Stimulated activated CD4-positive, alpha-beta T cell treated with anti-CD3 and anti-CD28 coated beads, Interleukin-1b, Interleukin-23, amount 100 ng/mL, for 48 hours (primary cell): ENCODE measurements at places on chromosomes 7 and 10.

GRCh38 chr7:30671793-30672465 is 10.3 kb downstream of the CRHR2 start:
- no peak for DNase-seq

GRCh38 chr7:134777470-134777869 is 2.0 kb upstream of the CALD1 start:
- DNase-seq = no peak

GRCh38 chr7:96388620-96389383 is 66.9 kb upstream of the SLC25A13 start:
- no peak for DNase-seq

GRCh38 chr7:38465956-38466355 is 165.2 kb downstream of the AMPH start:
- DNase-seq = no peak

DNA sequence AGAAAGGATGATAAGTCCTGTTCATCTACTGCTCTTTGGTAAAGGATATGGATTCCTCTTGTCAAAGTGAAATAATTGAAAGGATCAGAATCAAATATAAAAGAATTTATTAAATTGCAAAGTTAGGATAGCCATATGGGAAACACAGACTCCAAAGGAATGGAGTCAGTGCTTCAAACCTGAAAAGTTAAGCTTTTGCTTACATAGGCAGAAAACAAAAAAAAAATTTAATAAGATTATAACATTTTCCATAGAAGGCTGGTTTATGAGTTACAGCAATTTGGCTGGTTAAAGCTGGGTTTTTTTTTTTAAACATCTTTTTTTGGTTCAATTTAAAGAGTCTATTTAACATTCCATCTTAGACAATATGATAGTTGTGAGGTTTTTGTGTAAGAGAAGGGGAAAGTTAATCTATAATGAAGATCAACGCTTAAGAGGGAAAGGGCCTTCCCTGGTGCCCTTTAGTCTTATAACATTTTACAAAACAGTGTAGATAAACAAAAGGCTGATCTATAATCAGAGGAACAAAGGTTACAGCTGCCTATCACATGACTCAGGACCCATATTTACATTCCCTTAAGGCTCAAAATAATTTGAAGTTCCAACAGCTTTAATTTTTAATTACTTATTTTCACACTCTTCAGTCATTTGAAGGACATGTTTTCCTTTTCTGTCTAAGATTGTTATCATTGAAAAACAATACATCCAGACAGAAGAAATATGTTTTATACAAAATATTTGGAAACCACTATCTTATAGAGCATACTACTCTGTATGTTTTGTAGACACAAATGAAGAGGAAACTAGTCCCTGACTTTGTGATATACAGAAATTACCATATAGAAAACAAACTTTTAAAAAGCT is 234.3 kb upstream of the MBL2 start:
- DNase-seq = no peak

GRCh38 chr10:124640538-124641231 is 103.5 kb downstream of the FAM53B start:
- DNase-seq = no peak

GRCh38 chr7:1493571-1493970 is 10.6 kb downstream of the INTS1 start:
- DNase-seq = no peak

- DNase-seq = no peak
These were observed 9.0 kb downstream of the EPHB4 start for GRCh38 chr7:100818366-100818765.

- DNase-seq = no peak
These were observed 18.0 kb upstream of the MKRN1 start for GRCh38 chr7:140497241-140497769.

DNA sequence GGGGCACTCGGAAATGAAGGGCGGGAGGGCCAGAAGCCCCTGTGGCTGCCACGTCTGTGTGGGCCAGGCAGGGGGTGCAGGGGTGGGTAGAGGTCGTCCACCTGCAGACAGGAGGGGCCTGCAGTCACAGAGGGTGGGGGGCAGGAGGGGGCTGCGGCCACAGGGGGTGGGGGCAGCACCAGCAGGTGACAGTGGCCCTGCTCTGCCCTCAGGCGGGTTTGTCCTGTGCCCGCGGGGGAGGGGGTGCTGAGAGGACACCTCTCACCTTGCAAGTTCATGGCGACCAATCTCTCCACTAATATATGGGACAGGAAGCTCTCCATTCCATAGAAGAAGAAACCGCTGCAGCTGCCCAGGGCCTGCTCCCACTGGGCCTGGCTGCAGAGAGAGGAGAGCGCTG is 26.6 kb upstream of the NKX6-2 start:
- no peak for DNase-seq

DNA sequence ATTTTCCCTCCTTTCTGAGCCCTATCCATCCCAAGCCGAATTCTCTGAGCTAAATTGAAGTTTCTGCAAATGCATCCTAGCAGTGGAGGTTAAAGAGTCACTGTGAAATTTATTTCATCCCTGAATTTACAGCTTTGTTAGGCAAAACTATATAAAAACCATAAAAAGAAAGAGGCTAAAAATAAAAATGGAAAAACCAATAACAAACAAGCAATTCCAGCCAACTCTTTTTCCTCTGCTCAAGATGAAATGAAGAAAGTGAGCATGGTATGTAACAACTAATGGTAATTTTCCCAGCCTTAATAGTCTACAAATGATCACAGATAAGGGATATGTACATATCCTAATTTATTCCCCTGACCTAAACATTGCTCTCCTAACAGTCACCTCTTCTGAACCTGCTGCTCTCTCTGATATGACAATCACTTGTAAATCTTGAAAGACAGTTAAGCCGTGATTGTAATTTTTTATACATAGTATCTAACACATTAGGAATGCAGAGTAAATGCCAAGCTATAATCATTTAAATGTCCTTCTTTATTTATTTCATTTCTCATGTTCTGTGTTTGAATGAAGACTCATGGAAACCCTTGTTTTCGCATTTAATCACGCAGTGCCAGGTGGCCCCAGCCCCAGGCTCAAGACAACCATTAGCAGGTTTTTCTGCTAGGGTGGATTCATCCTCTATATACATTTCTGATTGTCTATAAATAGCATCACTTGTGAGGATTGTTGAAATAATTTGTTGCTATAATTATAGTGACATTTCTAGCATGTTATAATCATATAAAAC is 48.6 kb upstream of the NRP1 start:
- DNase-seq = no peak

GRCh38 chr10:88557658-88558057 is 25.5 kb downstream of the RNLS start:
- no peak for DNase-seq

- DNase-seq = no peak
These were observed 17.7 kb upstream of the KLF6 start for GRCh38 chr10:3802526-3803265.

- no peak for DNase-seq
These were observed 549.0 kb upstream of the LRRN3 start for GRCh38 chr7:110541962-110542361.

- DNase-seq = no peak
These were observed 95.0 kb upstream of the AGBL3 start for GRCh38 chr7:134891262-134891695.

GRCh38 chr7:123485187-123485586 is 49.2 kb downstream of the IQUB start:
- no peak for DNase-seq

DNA sequence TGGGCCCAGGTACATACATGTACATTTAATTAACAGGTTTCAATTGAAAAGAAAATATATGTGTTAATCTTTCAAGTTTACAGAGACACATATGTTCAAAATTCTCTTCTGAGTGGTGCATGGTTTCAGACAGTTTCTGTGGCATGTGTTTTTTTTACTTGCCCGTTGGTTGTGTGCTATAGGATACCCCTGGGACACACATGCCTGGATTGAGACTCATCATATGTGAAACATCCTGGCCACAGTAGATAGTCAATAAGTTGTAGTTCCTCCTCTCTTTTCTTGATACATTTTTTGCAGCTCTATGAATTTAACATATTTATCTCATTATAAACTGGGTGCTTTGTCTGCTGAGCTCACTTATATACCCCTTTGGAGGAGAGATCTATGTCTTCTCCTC is 207.8 kb upstream of the CTBP2 start:
- DNase-seq = no peak

DNA sequence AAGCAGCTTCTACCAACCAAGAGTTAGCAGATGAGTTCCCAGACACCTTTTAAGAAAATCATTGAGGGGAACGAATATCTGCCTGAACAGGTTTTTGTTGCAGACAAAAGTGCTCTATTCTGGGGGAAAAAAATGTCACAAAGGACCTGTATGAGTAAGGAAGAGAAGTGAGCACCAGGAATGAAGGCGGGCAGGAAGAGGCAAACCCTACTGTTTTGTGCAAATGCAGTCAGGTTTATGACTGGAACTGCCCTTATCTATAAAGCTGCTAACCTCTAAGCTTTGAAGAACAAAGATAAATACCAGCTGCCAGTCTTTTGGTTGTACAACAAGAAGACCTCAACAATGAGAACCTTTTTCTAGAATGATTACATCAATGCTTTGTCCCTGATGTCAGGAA is 292.4 kb upstream of the SP4 start:
- no peak for DNase-seq

DNA sequence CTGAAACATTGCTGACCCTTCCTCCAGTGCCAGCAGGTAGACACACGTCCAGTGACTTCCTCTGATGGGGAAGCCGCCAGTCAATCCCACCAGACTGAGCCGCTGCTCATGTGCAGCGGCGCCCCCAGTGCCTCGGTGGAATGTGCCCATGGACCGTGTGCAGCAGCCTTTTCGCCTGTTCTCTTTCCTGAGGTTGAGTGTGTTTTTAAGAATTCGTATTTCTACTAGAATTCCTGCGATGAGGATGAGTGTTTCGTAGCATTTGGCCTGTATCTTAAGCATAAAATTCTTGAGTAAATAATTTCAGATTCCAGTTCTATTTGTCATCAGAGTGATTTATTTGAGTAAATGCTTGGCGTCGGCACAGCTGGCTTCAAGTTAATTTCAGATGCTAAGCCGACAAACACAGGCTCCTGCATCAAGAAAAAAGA is 35.4 kb downstream of the BNIP3 start:
- DNase-seq = no peak

DNA sequence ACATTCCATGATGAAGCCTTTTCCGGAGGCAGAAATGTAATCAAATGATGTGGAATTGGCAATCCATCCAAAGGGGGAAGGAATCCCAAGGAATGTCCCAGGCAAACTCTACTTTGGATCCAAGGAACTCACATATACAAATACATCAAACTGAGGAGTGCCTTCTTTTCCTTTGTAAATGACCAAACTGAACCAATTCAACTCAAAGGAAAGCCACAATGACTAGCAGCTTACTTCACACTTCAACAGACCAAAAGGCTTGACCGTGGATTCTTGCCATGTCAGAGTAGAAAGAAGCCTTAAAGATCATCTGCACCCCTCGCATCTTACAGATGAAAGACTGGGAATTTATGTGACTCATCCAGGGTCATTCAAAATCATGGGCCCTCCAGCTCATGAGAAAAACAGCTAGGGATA is 79.7 kb upstream of the MACROH2A2 start:
- DNase-seq = no peak

- no peak for DNase-seq
These were observed at the start of gene TAC1 for GRCh38 chr7:97731736-97732564. Gene TAC1 (plus strand): TSS chr7:97732086. CDS start chr7:97732613, 527 bp downstream.

- DNase-seq = no peak
These were observed 143.2 kb upstream of the COBL start for GRCh38 chr7:51459809-51460208.

- DNase-seq = no peak
These were observed 20.1 kb upstream of the CYP3A7 start for GRCh38 chr7:99755085-99755484.

DNA sequence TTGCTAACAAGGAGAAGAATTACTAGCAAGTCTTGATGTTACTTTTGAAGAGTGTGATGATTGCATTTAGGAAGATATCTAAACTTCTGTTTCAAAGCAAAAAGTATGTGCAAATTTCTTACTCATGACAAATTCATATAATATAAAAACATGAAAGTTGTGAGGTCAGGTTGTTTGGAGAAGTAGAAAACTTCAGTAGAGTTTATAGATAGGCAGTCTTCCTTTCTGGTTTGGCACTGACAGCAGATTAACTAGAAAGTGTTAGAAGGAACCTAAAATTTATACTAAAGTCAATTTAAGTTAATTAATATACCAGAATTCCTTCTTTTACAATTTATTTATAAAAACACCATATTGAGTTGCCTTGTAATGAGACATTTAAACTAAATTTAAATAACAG is 16.9 kb downstream of the PTEN start:
- no peak for DNase-seq

GRCh38 chr7:17492437-17492836 is 194.0 kb downstream of the AHR start:
- DNase-seq = no peak

- no peak for DNase-seq
These were observed 177.2 kb downstream of the JAZF1 start for GRCh38 chr7:28003408-28003807.

DNA sequence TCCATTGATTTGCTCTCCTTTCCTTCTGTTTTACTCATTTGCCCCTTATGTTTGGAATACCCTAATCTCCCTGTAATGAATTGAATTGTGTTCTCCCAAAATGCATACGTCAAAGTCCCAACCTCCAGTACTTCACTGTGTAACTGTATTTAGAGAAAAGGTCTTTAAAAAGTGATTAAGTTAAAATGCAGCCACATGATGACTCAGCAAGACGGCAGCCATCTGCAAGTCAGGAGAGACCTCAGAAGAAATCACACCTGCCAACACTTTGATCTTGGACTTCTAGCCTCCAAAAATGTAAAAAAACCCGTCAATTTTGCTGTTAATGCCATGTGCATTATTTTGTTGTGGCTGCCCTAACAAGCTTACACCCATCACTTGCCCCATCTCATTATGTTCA is 85.3 kb upstream of the PCLO start:
- DNase-seq = no peak

GRCh38 chr7:110994028-110994967 is 96.6 kb upstream of the LRRN3 start:
- DNase-seq = no peak

GRCh38 chr7:74225400-74225799 is 15.6 kb downstream of the LAT2 start:
- no peak for DNase-seq
